ENCODE measurements at places on chromosomes 5 and 9.

DNA sequence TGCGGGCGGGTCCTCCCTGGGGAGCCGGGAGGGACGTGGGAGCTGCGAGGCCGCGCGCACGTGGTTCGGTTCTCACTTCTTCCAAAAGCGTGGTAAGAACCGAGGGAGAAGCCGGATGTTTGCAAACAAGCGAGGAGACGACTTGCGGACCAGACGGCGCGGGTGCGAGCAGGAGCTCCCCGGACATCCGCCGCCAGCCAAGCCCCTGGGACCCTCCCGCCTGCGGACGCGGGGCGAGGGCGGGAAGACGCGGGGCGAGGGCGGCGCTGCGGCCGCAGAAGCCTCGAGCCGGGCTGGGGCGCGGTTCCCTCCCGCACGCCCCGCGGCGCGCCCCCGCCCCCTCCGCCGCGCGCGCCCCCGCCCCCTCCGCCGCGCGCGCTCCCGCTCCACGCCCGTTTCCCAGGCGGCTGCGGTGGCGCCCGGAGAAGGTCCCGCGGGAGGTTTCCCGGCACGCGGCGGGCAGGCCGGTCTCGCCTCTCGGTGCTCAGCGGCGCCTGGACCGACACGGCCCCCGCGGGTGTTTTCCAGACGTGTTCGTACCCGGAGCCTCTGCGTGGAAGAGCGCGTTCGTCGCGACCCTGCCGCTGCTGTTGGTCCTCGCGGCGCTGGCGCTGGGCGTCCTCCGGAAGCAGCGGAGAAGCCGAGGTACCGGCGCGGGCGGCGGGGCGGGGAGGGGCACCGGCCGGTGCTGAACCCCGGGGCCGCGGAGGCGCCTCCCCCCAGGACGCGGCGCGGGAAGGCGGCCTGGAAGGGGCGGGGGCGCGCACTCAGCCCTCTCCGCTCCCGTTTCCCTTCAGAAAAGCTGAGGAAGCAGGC, 12.8 kb downstream of the BTNL9 start:
- DNase-seq: peak; percentile 29

DNA sequence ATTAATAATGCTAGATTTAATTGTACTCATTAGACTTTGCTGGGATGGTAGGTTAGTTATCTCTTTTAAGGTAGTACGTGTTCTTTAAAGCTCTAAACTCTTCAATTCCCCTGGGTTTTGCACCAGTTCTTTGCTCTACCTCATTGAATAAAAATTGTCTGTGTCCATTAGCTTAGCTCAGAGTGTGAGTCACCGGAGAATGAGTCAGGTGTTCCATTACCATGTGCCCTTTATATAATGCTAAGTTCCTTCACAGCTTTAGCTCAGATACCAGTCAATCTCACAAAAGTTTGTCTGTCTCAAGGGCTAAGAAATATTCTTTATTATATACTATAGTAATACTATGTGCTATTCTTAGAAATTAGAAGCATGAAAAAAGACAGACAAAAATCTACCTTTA, 339.4 kb downstream of the PRELID2 start:
- no peak for DNase-seq

GRCh38 chr9:35598866-35599590, 6.0 kb upstream of the TESK1 start:
- DNase-seq: no peak

- no peak for DNase-seq
These were observed 317.4 kb upstream of the SGCD start for GRCh38 chr5:156009583-156009982.

- no peak for DNase-seq
These were observed 237.9 kb downstream of the NSG2 start for GRCh38 chr5:174283211-174284005.

- DNase-seq: no peak
These were observed 385.3 kb downstream of the BNC2 start for GRCh38 chr9:16485160-16485559.

DNA sequence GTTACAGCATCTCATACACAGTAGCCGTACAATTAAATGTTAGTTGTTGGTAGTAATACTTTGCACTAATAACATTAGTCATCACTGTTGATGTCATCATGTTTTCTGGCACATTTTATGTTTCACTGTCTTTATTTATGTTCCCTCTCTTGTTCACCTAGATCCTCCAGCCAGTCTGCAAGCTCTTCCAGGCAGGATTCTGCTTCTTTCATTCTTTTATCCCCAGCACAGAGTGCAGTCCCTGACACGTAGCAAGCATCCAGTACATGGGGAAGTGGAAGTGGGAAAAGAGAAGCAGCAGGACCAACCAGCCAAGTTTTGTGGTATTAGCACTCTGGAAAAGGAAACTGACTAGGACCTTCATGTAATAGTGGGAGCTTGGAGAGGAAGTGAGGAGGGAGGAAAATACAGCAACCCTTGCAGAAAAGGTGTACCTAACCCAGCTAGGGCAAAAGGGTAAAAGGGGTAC, 89.7 kb upstream of the SLC44A1 start:
- no peak for DNase-seq

GRCh38 chr9:84493284-84493947, 152.9 kb upstream of the SLC28A3 start:
- DNase-seq: no peak

- no peak for DNase-seq
These were observed 1200.2 kb upstream of the CDH6 start for GRCh38 chr5:29993286-29993685.

DNA sequence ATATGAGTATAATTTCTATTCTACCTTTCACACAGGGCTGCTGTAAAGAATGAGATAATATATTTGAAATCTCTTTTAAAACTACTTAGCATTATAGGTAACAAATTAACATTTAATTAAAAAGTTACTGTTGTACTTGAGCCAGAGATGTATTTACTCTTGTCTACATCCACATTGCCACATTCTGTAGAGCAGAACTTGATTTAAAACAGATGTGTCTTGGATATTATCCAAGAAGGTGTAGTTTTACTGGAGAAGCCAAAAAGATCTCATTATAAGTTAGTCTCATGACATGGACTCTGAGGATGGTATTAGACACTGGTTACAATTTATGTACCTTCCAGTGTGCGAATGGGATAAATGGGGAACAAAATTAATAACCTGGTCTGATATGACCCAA, 293.1 kb upstream of the CCNH start:
- DNase-seq: no peak
